ENCODE measurements at places on chromosomes 4 and X. TPM values are rescaled to one million over a fixed set of nuclear protein-coding genes. Genes with fewer than 3 reads are reported as not detected.

The SCARB2 gene
- 13.5 TPM for total RNA-seq

The SSX1 gene
- not detected for total RNA-seq

The GPR34 gene
- 0.70 TPM for total RNA-seq

- no peaks in the 10 kb centered on the region for H3K27me3 ChIP-seq
- no peaks in the 10 kb centered on the region for H3K4me1 ChIP-seq
- no peak overlapping the region for H3K4me3 ChIP-seq
- DNase-seq = no peak
- no peaks in the 10 kb centered on the region for H3K36me3 ChIP-seq
Measured at GRCh38 chr4:47990145-47990544, 26.3 kb downstream of the CNGA1 start.

DNA sequence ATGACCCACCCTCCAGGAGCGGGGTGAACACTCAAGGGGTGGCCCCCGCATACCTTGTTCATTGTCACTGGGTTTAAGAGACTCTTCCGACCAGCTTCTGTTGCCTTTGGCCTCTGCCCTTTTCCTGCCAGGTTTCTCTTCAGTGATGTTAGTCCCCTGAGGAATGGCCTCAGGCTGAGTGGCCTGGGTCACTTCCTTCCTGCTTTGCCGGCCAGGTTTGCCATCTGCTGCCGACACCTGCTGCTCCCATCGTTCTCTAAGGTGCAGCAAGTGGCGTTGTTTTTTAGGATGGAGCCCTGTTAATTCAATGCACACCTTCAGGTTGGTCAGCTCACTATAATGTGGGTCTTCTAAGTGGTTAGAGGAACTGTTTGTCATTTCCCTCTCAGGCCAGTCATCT lies 34.2 kb downstream of the BCOR start:
- no peak overlapping the region for H3K27ac ChIP-seq
- DNase-seq = no peak
- H3K4me3 ChIP-seq = no peak overlapping the region
- H3K27me3 ChIP-seq = no peaks in the 10 kb centered on the region
- no peaks in the 10 kb centered on the region for H3K4me1 ChIP-seq

- no peaks in the 10 kb centered on the region for H3K4me1 ChIP-seq
- H3K36me3 ChIP-seq = no peaks in the 10 kb centered on the region
- DNase-seq = no peak
- no peak overlapping the region for H3K27ac ChIP-seq
- no peaks in the 10 kb centered on the region for H3K27me3 ChIP-seq
Measured at GRCh38 chr4:145207934-145208333, 27.5 kb upstream of the OTUD4 start.

DNA sequence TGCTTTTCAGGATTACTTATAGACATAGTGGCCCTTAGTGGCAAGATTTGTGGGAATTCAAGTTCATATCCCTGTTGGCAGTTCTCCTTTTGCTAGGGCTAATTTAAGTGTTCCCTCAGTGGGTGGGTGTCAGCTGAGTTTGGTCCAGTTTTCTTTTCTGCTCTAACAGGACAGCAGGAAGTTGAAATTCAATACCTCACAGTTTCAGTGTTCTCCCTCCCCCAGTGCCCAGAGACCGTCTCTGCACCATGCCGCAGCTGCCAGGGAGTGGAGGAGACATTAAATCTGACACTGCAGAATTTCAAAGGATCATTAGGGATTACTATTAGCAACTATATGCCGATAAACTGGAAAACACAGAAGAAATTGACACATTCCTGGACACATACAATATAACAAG lies 50.7 kb downstream of the UBE2NL start:
- no peak for DNase-seq
- H3K27me3 ChIP-seq = no peaks in the 10 kb centered on the region
- H3K4me3 ChIP-seq = no peak overlapping the region
- no peak overlapping the region for H3K27ac ChIP-seq
- no peaks in the 10 kb centered on the region for H3K36me3 ChIP-seq
- no peaks in the 10 kb centered on the region for H3K4me1 ChIP-seq

DNA sequence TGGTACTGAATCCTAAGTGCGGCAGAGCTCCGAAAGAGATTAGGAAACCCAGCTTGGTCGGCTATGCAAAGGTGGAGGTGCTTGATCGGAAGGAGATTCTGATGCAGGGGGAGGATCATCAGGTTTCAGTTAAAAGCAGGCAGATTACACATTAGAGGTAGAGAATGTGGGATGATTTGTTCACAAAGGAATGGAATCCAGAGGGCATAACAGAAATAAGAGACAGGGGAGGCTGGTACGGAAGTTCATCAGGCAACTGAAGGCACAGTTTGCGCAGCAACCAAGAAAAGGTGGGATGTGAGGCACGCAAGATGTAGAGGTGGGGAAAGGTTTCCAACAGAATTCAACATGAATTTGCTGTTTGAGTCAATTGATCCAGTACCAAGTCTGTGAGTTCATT lies 424 bp upstream of the ZNF330 start:
- H3K36me3 ChIP-seq = peaks cover 16% of the 10 kb centered on the region
- peaks cover 9% of the 10 kb centered on the region for H3K4me1 ChIP-seq
- H3K27ac ChIP-seq = peak overlapping the region; percentile 93
- H3K4me3 ChIP-seq = peak overlapping the region; percentile 94

DNA sequence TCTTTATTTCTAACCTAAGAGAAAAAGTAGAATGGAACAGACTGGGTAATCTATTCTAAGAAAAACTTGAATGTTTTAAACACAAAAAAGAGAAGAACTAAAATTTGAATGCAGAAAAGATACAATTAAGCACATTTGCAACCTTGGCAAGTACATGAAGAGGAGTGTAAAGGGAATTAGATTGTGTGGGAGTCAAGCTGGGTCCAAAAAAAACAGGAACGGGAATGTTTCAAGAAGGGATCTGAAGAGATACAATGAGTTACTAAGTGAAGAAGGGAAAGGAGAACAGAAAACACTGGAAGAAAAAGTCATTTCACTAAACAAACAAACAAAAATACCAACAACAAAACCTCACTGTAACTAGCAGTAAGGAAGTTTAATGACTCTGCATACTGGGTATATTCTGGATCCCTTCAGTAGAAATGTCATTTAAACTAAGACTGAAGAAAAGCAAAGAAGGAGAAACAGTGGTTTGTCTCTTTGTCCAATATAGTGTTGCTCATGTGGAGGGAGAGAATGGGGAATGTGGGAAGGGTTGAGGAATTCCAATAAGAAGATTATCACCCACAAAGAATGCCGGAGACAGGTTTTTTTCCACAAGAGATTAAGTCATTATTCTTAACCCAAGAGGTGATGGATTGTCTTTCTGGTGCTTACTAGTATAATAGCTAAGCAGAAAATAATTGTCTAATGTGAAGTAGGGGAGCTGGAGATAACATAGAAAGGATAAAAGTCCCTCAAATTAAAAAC lies 50.4 kb upstream of the PTPN13 start:
- no peak overlapping the region for H3K27ac ChIP-seq
- DNase-seq = no peak
- H3K4me3 ChIP-seq = no peak overlapping the region
- H3K36me3 ChIP-seq = no peaks in the 10 kb centered on the region
- H3K4me1 ChIP-seq = no peaks in the 10 kb centered on the region

- H3K27me3 ChIP-seq = no peaks in the 10 kb centered on the region
- no peak overlapping the region for H3K27ac ChIP-seq
- no peak overlapping the region for H3K4me3 ChIP-seq
Measured at GRCh38 chr4:85905761-85906160, 430.8 kb downstream of the ARHGAP24 start.

GRCh38 chr4:62881210-62881609 lies 1528.0 kb downstream of the TECRL start:
- H3K27ac ChIP-seq = no peak overlapping the region
- no peaks in the 10 kb centered on the region for H3K36me3 ChIP-seq
- DNase-seq = no peak
- H3K4me1 ChIP-seq = no peaks in the 10 kb centered on the region
- H3K27me3 ChIP-seq = no peaks in the 10 kb centered on the region

DNA sequence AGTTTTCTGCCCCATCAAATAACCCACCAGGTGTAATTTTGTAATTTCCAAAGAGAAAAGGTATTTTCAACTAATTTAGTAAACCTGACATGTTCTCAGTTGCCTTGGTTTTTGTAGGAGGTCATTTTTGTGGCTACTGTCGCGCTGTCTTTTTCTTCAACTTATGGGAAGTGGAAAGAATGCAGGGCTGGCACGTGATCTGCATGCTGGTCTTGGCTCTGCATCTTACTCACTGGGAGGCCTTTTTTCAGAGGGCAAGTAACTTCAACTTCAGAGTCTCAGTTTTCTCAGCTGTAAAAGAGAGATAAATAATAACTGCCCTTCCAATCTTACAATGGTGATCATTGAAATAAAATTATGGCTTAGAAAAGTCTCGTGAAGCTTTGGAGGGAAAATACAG lies 109.9 kb upstream of the SMIM10 start:
- H3K36me3 ChIP-seq = no peaks in the 10 kb centered on the region
- H3K27me3 ChIP-seq = no peaks in the 10 kb centered on the region
- H3K4me1 ChIP-seq = no peaks in the 10 kb centered on the region
- H3K4me3 ChIP-seq = no peak overlapping the region

DNA sequence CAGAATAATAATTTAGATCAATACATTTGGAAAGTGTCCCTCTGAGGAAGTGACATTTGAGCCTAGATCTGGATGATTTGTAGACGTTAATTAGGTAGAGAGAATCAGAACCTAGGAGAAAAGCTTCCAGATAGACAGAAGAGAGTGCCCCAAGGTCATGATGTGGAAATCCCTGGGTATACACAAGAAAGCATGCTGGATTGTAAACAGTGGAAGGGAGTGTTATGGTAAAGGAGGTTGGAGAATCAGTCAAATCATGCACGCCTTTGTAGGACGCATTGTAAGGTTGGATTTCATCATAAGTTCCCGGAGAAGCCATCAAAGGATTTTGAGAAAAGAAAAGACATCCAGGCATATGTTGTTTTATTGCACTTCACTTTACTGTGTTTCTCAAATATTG lies 156.3 kb downstream of the PARM1 start:
- DNase-seq = no peak
- H3K4me3 ChIP-seq = no peak overlapping the region
- no peaks in the 10 kb centered on the region for H3K4me1 ChIP-seq
- H3K27ac ChIP-seq = no peak overlapping the region
- H3K36me3 ChIP-seq = no peaks in the 10 kb centered on the region

GRCh38 chr4:114519368-114519767 lies 79.2 kb upstream of the UGT8 start:
- no peak overlapping the region for H3K27ac ChIP-seq
- no peak overlapping the region for H3K4me3 ChIP-seq
- no peaks in the 10 kb centered on the region for H3K36me3 ChIP-seq

DNA sequence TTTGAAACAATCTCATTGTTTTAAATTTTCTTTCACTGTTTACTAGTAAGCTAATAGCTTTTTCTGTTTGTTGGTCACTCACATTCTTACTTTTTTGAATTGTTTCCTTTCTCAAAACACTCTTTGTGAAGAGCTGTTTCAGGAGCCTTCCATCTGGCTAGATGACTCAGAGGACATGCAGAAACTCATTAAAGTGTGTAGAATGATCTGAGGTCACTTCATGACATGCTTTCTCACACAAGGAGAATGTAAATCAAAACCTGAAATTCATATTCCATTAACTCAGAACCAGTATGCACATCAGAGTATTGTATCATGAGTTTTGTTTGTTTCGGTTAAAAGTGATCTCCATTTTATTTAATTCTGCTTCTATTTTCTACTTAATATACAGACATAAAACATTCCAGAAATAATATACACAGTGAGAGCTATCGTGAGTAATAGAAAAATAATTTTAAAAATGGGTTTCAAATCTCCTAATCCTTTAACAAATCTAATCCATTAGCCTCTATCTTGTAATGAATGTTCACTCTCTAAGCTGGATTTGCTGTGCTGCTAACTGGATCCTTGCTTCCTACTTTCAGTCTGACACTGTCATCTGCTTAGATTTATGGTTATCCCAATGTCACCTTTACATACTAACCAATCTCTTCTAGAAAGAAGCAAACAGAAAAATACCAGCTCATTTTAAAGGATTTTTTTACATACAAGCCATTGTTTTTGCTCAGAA lies 449.6 kb downstream of the FSTL5 start:
- DNase-seq = no peak
- H3K4me3 ChIP-seq = no peak overlapping the region
- H3K27me3 ChIP-seq = no peaks in the 10 kb centered on the region

DNA sequence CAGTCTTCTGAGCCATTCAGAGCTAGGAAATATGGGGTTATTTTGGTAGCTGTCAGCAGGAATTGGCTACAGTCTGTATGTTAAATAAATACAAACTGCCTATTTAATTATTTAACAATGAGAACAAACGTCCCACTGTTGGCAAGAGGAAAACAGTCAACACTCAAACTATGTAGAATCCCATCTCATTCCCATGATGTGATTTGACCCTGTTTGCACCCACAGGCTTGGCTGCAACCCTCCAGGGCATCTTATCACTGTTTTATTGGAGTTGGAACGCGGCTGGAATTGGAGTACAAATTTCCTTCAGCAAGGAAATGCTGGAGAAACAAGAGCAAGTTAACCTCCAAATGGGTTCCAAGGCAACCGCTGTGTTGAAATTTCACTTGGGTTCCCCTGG lies 124.0 kb downstream of the KIT start:
- H3K36me3 ChIP-seq = no peaks in the 10 kb centered on the region
- H3K27me3 ChIP-seq = no peaks in the 10 kb centered on the region
- H3K4me3 ChIP-seq = no peak overlapping the region
- H3K4me1 ChIP-seq = no peaks in the 10 kb centered on the region
- no peak overlapping the region for H3K27ac ChIP-seq
- DNase-seq = no peak

- no peaks in the 10 kb centered on the region for H3K36me3 ChIP-seq
- no peak for DNase-seq
- H3K27me3 ChIP-seq = no peaks in the 10 kb centered on the region
- no peak overlapping the region for H3K4me3 ChIP-seq
- no peaks in the 10 kb centered on the region for H3K4me1 ChIP-seq
- no peak overlapping the region for H3K27ac ChIP-seq
Measured at GRCh38 chr4:28277931-28278330, 1417.3 kb downstream of the STIM2 start.

- peaks cover 7% of the 10 kb centered on the region for H3K27me3 ChIP-seq
- no peaks in the 10 kb centered on the region for H3K36me3 ChIP-seq
- DNase-seq = no peak
- no peak overlapping the region for H3K27ac ChIP-seq
- H3K4me1 ChIP-seq = no peaks in the 10 kb centered on the region
- no peak overlapping the region for H3K4me3 ChIP-seq
Measured at GRCh38 chr4:182145334-182145905, 97.8 kb upstream of the TENM3 start.

DNA sequence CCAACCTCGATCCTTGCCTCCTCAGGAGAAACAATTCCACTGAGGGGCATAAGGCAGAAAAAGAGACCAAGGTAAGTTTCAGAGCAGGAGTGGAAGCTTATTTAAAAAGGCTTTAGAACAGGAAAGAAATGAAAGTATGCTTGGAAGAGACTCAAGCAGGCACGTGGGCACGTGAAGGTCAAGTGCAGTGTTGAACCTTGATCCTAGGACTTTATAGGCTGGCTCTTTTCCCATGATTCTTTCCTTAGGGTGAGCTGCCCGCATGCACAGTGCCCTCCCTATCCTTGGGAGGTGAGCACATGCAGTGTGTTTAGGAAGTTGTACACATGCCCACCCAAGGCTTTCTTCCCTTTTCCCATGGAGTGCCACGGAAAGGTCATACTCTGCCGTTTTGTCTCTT lies 4.0 kb upstream of the PI4K2B start:
- H3K27ac ChIP-seq = no peak overlapping the region
- peaks cover 3% of the 10 kb centered on the region for H3K36me3 ChIP-seq
- DNase-seq = no peak
- no peaks in the 10 kb centered on the region for H3K27me3 ChIP-seq
- H3K4me3 ChIP-seq = no peak overlapping the region
